SJSA1 (cell line): ENCODE measurements at places on chromosomes 11 and 22.

DNA sequence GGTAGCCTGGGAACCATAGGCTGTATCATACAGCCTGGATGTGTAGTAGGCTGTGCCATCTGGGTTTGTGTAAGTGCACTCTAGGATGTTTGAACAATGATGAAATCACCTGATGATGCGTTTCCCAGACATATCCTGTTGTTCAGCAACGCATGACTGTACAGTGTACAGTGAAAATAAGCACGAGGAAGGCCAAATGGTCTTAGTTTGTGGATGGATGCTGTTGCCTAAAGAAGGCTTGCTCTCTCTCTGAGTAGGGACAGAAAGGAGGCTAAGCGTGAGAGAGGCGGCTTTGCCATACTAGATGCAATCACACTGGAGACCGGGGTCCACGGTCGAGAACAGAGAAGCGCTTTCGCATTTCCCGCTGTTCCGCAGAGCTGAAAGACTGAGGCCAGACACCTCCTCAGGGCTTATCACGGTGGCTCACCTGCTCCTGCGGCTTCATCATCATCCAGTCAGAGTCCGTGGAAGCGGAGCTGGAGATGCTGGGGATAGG is 27.6 kb upstream of the APLP2 start:
- DNase-seq, result no peak

GRCh38 chr11:57460022-57460757 is at the start of gene RTN4RL2:
Gene RTN4RL2 (plus strand): TSS chr11:57460528. CDS start chr11:57460866, 338 bp downstream.
- DNase-seq, result peak; percentile 32

- DNase-seq, result no peak
Observed at GRCh38 chr22:39173787-39174497, 21.5 kb upstream of the CBX7 start.

DNA sequence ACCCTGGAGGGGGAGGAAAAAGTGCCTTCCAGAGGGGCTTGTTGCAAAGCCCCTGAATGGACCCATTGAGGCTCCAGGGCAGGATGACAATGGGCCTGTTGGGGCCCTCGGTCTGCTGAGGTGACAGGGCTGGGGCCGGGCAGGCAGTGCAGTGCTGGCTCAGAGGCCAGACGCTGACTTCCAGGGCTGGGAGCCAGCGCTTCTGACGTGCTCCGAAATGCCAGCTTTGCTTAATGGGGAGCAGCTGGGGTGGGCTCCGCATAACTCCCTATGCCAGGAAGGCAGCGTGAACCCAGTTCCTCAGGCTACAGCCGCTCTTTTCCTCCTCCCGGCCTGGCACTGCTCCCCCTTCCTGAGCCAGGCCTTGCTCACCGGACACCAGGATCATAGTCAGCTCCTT is 17.7 kb downstream of the NAV2 start:
- no peak for DNase-seq

DNA sequence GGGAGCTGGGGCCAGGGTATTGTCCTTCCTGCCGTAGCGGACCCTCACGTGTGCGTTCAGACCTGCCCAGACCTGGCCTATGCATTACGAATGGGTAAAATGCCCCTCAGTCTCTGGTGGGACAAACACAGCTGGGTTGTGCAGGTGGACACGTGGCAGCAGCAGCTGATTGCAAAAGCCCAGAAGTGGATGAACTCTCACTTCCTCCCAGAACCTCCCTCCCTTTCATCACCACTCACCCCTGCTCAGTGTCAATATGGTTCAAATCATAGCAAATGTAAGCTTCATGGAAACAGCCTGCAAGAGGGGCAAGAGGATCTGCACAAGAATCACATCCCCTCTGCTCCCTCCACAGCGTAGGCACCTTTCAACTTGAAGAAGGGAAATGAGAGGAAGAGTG is 352.1 kb downstream of the OPCML start:
- DNase-seq, result no peak

DNA sequence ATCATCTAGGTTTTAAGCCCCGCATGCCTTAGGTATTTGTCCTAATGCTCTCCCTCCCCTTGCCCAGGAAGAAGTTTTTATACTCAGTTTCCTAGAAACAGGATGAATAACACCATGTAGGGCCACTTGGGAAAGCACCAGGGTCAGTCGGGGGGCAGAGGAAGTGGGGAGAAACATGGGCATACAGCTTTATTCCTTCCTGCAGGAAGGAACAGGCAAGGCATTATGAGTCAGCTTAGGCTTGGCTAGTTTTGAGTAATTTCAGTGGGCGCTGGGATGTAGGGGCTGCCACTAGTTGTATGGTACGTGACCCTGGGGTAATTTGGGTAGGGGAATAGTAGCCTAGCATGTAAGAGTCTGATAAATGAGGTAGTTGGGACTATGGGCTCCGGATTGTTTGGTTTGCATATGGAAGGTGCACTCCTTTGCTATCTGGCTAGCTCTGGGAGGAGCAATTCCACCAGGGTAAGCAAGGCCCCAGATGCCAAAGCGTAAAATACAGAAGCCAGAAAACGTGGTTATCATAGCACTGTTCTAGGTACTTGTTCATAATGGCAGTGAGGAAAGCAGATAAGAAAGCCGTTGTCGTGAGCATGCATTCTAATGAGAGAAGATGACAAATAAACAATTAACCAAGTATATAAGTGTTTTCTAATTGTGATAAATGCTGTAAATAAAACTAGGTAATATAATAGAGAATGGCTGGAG is 24.8 kb downstream of the ACER3 start:
- peak; percentile 19 for DNase-seq

- DNase-seq, result no peak
Observed at GRCh38 chr11:116553482-116553881, 219.3 kb downstream of the BUD13 start.

DNA sequence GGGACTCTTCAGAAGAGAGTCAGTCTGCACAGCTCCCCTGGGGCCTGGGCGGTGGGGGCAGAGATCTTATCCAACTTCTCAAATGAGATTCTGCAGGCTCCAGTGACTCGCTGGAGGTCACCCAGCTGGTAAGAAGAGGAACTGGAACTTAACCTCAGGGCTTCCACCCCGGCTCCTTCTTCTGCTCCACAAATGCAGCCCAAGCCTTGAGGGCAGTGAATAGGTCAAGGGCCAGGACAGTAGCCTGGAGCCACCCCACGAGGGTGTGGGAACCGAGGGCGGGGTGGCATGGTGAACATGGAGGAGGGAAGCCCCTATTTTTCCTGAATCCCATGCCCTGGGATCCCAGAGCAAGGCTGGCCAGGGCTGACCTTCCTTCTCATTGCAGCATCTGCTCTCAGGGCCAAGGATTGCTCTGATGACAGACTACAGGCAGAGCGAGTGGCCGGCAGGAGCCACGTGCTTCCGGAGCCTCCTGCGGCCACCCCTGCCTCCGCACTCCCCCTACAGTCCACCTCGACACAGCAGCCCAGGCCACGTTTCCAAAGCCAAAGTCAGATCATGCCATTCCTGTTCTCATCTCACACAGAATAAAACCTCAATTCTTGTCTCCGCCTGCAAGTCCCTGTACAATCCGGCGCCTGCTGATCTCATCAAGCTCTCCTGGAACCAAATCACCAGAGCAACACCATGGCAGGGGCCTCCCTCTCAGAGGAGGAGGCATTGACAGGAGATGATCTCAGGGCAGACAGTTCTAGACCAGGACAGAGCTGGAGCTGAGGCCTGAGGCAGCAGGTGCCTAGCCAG is 21.1 kb upstream of the UPK3A start:
- peak; percentile 80 for DNase-seq
